Neural crest cell (in vitro differentiated cells): ENCODE measurements at places on chromosomes 12 and 14. TPM values are rescaled to one million over a fixed set of nuclear protein-coding genes. Genes with fewer than 3 reads are reported as not detected.

DNA sequence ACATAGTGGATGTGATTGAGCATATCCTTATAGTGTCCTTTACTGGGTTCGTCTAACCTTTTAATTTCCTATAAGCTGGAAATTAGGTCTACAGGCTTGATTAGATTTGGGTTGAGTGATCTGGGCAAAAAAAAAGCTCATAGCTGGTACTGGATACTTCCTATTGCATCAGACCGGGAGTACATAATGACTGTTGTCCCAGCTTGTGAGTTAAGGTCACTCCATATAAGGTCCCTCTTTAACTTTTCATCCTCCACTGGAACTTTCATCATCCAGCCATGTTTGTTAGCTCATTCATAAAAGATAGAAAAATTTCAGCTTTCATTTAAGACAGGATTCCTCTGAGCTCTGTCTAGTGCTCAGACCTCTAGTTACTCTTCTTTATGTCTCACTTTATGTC is 80.8 kb downstream of the C14orf132 start:
- DNase-seq, result no peak
- no peak overlapping the region for H3K4me3 ChIP-seq
- H3K4me1 ChIP-seq, result peaks cover 41% of the 10 kb centered on the region

DNA sequence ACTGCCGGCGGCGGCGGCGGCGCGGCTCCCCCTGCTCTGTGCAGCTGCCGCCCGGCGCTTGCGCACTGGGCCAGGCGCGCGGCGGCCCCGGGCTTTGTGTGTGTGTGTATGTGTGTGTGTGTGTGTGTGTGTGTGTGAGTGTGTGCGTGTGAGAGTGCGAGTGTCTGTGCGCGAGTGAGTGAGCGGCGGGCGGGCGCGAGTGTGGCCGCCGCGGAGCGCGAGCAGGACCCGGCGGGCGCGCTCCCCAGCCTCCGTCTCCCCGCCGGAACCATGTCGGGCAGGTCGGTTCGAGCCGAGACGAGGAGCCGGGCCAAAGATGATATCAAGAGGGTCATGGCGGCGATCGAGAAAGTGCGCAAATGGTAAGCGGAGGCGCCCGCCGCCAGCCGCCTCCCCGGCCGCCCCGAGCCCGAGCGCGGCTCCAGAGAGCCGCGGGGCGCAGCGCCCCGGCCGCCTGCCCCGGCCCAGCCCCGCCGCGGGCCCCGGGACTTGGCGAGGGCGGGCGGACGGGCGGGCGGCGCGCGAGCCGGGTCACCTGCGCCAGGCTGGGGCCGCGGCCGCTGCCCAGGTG is at the start of gene BCL7A:
Gene BCL7A (plus strand): TSS at position 63 of the 571 bp plus-strand sequence. CDS start 208 bp downstream, at position 271.
- peak within 1 kb of the TSS; percentile 98 for H3K4me3 ChIP-seq
- peak; percentile 63 for DNase-seq
- peak within 1 kb of the TSS; percentile 94 for H3K27ac ChIP-seq
- H3K27me3 ChIP-seq, result peaks cover 13% of the 10 kb centered on the region

DNA sequence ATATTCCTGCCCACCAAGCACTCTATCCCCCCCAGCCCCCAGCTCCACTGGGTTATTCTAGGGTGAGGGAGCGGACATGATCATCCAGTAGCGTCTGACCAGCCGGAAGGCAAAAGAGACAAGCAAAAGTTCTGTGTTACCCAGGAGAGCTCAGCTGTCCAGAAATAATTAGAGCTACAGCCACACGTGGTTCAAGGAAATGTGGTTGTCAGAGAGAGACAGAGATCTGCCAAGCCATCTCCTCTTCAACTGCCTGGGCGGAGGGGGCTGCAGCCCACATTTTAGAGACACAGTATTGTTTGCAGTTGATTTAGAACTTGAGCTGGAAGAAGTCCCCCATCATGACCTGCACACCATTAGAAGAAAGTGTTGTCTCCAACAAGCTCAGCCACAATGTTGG is 30.4 kb downstream of the DAO start:
- peaks cover 8% of the 10 kb centered on the region for H3K27me3 ChIP-seq
- no peak overlapping the region for H3K27ac ChIP-seq
- H3K4me1 ChIP-seq, result no peaks in the 10 kb centered on the region
- no peak for DNase-seq
- no peaks in the 10 kb centered on the region for H3K36me3 ChIP-seq

DNA sequence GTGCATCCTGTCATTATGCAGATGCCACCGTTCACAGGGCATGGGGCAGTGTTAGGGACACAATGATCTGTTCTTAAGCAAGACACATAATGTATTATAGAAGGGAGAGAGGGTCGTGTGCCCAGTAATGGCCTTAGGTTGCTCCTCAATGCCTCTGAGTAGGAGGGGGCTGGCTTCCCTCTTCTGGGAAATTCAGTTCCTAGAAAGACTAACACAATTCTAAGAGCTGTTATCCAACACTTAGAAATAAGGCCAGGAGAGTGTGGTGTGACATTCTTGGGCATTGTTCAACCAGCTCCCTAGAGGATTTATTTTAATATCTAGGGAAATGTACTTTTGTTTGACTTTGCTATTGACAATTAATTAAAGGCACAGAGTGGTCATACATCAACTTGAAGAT is 118.5 kb downstream of the ADCK1 start:
- H3K27me3 ChIP-seq, result no peaks in the 10 kb centered on the region
- no peak overlapping the region for H3K4me3 ChIP-seq
- DNase-seq, result no peak
- H3K27ac ChIP-seq, result no peak overlapping the region
- peaks cover 8% of the 10 kb centered on the region for H3K36me3 ChIP-seq

RPGRIP1 gene
- not detected in 2 replicates for total RNA-seq

FAM186B gene
- 0.28 TPM in 1 of 2 replicates, not detected in the other for total RNA-seq

SALL2 gene
- 160 and 164 TPM in 2 replicates for total RNA-seq

DNA sequence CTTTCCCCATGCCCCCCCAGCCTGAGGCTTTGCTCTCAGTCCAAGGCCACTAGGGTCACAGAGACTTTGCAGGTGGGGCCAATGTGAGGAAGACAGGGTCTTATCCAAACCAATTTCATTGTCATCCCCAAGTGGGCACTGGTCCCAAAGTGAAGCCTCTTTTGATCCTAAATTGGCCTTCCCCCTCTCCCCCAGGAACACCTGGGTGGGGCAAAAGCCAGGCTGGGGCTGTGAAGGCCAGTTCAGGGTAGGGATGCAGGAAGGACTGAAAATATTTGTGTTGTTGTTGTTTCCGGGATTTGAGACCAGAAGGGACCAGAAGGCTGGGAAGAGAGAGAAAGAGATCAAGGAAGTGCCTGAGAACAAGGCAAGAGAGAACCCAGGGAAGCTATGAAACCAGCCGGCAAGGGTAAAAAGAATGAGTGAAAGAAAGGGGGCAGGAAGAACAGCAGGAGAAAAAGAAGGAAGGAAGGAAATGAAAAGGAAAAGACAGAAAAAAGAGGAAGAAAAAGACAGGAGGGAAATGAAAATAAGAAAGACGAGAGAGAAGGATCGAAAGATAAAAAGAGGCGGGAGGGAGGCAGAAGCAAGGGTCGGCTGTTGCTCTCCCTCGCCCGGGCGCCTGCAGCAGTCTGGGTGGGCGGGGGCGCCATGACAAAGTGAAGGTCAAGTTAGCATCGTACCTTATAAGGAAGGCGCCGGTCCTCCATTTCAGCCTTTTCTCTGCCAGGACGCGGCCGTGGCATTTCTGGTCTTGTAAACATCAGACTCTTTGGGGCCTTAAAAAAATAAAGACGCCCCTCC is 7.4 kb upstream of the HOXC11 start:
- no peaks in the 10 kb centered on the region for H3K36me3 ChIP-seq
- no peak overlapping the region for H3K4me3 ChIP-seq
- H3K4me1 ChIP-seq, result no peaks in the 10 kb centered on the region
- no peak overlapping the region for H3K27ac ChIP-seq
- no peak for DNase-seq

DNA sequence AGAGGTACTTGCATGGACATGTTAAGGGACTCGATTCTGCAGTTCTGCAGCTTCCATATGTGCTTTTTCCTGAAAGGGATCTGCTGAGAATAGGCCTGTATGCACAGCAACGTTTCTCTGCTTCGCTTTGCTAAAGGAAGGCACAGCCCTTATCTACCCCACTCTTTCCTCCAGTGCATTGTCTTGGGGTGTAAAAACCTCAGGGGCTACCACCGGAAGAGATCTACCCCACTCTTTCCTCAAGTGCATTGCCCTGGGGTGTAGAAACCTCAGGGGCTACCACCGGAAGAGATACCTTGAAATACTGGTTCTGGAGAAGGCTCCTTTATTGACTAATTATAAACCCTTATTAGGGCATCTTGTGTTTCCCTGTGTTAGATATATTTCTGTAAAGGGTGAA is 52.9 kb downstream of the SEL1L start:
- H3K27me3 ChIP-seq, result no peaks in the 10 kb centered on the region
- H3K36me3 ChIP-seq, result peaks cover 6% of the 10 kb centered on the region
- no peak for DNase-seq
- no peak overlapping the region for H3K27ac ChIP-seq

DNA sequence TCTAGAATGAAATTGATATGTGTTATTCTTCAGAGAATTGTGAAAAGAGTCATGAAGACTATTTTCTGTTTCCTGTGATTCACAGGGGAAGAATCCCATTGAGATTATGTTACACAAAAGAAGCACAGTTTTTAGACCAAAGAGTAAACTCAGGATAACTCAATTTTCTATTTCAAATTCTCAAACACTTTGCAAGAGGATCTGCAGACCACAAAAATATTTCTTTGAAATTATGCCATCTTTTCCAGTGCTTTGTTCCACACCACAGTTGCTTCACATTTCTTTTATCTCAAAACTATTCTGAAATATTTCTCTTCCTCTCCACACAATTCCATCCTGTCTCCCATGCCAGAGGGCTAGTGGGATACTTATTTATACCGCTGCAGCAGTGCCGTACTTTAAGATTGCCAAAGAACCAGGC is 188.9 kb upstream of the FOXG1 start:
- no peak for DNase-seq
- no peak overlapping the region for H3K4me3 ChIP-seq
- no peaks in the 10 kb centered on the region for H3K27me3 ChIP-seq
- H3K36me3 ChIP-seq, result peaks cover 2% of the 10 kb centered on the region

- no peaks in the 10 kb centered on the region for H3K27me3 ChIP-seq
- H3K4me1 ChIP-seq, result peaks cover 23% of the 10 kb centered on the region
- H3K4me3 ChIP-seq, result no peak overlapping the region
- DNase-seq, result no peak
- no peak overlapping the region for H3K27ac ChIP-seq
Measured at GRCh38 chr14:32345311-32345791, 16.3 kb downstream of the AKAP6 start.

DNA sequence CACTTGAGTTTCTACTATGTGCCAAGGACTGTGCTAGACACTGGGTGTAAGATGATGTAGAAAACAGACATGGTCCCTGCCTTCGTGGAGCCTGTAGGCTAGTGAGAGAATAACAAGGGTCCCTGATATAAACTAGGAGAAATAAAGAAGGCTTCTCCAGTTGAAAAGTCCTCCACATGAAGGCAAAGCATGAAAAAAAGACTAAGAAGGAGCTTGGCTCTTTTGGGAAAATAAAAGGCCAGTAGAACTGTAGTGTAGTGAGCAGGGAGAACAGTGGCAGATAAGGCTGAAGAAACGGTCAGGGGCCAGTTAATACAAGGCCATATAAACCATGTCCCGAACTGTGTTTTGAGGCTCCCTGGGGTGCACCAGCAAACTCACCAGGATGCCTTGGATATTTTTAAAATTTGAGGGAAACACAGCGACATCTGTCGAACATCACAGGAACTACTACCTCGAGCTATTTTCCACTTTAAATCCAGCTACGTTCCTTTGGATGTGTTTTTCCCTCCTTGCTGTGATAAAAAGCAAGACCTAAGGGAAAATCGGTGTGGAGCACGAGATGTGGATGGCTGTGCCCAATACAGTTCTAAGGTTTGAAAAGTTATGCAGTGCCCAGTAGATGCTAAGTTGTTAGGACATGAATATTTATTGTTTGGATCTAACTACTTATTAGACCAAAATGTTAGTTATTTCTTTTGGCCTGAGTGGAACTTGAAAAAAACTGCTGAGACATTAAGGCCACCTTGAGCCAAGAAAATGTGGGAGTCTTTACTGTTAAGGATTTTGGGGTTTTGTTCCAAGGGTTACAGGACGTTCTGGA is 8.5 kb upstream of the CFL2 start:
- H3K4me3 ChIP-seq, result no peak overlapping the region
- no peak overlapping the region for H3K27ac ChIP-seq
- no peaks in the 10 kb centered on the region for H3K36me3 ChIP-seq
- peaks cover 3% of the 10 kb centered on the region for H3K27me3 ChIP-seq
- peaks cover 8% of the 10 kb centered on the region for H3K4me1 ChIP-seq
- DNase-seq, result peak; percentile 39

TSPAN9 gene
- total RNA-seq, result 22.8 and 23.8 TPM in 2 replicates

GRCh38 chr12:12403264-12404248 is 46.7 kb downstream of the BORCS5 start:
- H3K36me3 ChIP-seq, result peaks cover 9% of the 10 kb centered on the region
- peaks cover 6% of the 10 kb centered on the region for H3K4me1 ChIP-seq
- no peak overlapping the region for H3K4me3 ChIP-seq
- H3K27me3 ChIP-seq, result no peaks in the 10 kb centered on the region

DNA sequence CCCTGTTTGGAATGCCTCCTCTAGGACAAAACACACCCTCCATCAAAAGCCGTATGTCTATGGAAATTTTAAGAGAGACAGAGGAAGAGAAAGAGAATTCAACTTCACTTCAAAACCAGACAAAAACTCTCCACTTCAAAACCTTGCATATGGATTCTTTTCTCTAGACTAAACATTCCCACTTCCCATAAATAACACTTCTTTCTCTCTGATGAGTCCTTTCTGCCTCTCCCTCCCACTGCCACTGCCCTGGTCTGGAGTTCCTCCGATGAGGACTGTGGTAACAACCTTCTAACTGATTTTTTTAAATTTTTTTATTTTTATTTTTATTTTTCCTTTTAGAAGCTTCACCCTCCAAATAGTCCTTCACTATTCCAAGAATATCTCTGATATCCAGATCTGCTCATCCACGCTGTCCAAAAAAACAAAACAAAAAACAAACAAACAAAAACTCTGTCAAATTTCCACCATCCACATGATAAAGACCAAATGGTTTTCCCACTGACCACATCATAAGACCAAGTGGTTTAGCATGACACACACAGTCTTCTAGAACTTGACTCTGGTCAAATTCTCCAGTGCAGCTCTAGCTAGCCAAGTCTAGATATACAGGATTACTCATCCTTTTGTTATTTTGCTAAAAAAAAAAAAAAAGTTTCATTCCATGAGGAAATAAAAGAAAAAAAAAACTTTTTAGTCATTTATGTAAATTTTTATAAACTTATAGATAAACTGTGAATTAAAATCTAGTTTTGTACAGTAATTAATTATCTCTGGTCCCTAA is 256.0 kb downstream of the PPFIA2 start:
- H3K4me3 ChIP-seq, result no peak overlapping the region
- no peak overlapping the region for H3K27ac ChIP-seq
- H3K4me1 ChIP-seq, result no peaks in the 10 kb centered on the region

GRCh38 chr12:30529489-30530269 is 166.0 kb downstream of the IPO8 start:
- H3K4me1 ChIP-seq, result no peaks in the 10 kb centered on the region
- no peak overlapping the region for H3K4me3 ChIP-seq
- DNase-seq, result no peak

BEGAIN gene
- total RNA-seq, result 3.0 and 4.8 TPM in 2 replicates

GRCh38 chr12:56568146-56568545 is 46.5 kb downstream of the RBMS2 start:
- no peak overlapping the region for H3K27ac ChIP-seq
- no peak for DNase-seq
- no peaks in the 10 kb centered on the region for H3K36me3 ChIP-seq
- H3K4me1 ChIP-seq, result peaks cover 6% of the 10 kb centered on the region
- H3K27me3 ChIP-seq, result no peaks in the 10 kb centered on the region

GRCh38 chr12:68122236-68122920 is 37.2 kb downstream of the IFNG start:
- no peak overlapping the region for H3K27ac ChIP-seq
- no peaks in the 10 kb centered on the region for H3K27me3 ChIP-seq
- H3K36me3 ChIP-seq, result no peaks in the 10 kb centered on the region
- H3K4me3 ChIP-seq, result no peak overlapping the region

FOXG1 gene
- total RNA-seq, result 0.07 TPM in 1 of 2 replicates, not detected in the other

- no peaks in the 10 kb centered on the region for H3K4me1 ChIP-seq
- DNase-seq, result no peak
- no peak overlapping the region for H3K4me3 ChIP-seq
- no peaks in the 10 kb centered on the region for H3K27me3 ChIP-seq
Measured at GRCh38 chr14:100092832-100093231, 27.6 kb downstream of the EVL start.
